ENCODE measurements at places on chromosomes 4 and X. TPM values are rescaled to one million over a fixed set of nuclear protein-coding genes. Genes with fewer than 3 reads are reported as not detected.

Gene SMARCA1
- not detected for total RNA-seq

Gene OGT
- 284 TPM for total RNA-seq

Gene LNX1
- total RNA-seq = not detected

DNA sequence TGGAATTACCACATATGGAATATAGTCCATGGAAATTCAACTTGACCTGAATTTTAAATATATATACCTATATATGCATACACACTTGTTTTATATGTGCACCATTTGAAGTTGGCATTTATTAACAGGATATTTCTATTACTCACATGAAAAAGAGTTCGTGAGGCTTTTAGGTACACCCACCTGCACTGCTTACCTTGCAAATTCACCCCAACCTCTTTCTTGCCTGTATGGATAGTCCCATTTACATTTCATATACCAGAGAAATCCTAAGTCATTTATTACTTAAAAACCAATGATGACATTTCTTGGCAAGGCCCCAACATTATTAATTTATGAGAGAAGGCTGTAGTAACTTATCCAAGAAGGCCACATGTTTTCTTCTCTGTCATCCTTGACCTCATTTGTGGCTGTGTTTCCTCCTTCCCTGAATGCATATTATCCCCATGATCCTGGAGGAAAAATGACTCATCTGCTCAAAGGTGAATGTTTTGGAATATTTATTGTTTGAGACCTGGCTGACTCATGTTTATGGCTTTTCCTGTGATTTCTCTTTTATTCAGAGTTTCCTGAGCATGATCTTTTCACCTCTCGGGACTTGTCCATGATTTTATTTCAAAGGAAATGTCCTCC, 62.2 kb upstream of the FAM241A start:
- H3K27me3 ChIP-seq = peaks cover 18% of the 10 kb centered on the region
- no peak for DNase-seq
- H3K4me1 ChIP-seq = peaks cover 5% of the 10 kb centered on the region
- H3K36me3 ChIP-seq = no peaks in the 10 kb centered on the region

- H3K27me3 ChIP-seq = peaks cover 6% of the 10 kb centered on the region
- H3K4me3 ChIP-seq = no peak overlapping the region
- no peaks in the 10 kb centered on the region for H3K36me3 ChIP-seq
- peaks cover 3% of the 10 kb centered on the region for H3K4me1 ChIP-seq
- DNase-seq = no peak
Measured at GRCh38 chr4:83890816-83891215, 354.9 kb downstream of the GPAT3 start.

GRCh38 chr4:52423967-52424366, 235.1 kb downstream of the USP46 start:
- no peaks in the 10 kb centered on the region for H3K27me3 ChIP-seq
- no peak overlapping the region for H3K27ac ChIP-seq
- DNase-seq = no peak
- H3K36me3 ChIP-seq = no peaks in the 10 kb centered on the region
- H3K4me1 ChIP-seq = no peaks in the 10 kb centered on the region
- H3K4me3 ChIP-seq = no peak overlapping the region

DNA sequence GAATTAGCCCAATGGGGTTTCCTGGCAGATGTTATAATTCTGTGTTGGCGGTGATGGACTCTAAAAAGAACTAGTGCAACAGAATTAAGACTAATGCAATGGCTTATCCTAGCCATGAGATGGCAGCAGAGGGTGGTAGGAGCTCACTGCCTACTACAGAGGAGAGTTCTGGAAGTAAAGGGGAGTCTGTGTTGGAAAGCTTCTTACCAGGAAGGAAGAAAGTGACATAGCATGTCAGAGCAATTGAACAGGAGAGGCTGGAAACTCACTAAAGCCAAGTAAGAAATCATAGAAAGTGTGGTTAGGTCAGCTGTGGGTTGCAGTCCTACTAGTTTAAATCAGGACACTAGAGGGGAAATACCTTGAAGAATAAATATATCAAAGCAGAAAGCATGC, 6.3 kb upstream of the TRPC5OS start:
- H3K4me3 ChIP-seq = no peak overlapping the region
- H3K36me3 ChIP-seq = no peaks in the 10 kb centered on the region
- peak; percentile 65 for DNase-seq
- peaks cover 3% of the 10 kb centered on the region for H3K4me1 ChIP-seq
- H3K27me3 ChIP-seq = no peaks in the 10 kb centered on the region
- no peak overlapping the region for H3K27ac ChIP-seq

GRCh38 chr4:107046261-107046660, 10.1 kb upstream of the DKK2 start:
- H3K27me3 ChIP-seq = no peaks in the 10 kb centered on the region
- H3K4me1 ChIP-seq = no peaks in the 10 kb centered on the region
- DNase-seq = no peak
- no peak overlapping the region for H3K4me3 ChIP-seq

DNA sequence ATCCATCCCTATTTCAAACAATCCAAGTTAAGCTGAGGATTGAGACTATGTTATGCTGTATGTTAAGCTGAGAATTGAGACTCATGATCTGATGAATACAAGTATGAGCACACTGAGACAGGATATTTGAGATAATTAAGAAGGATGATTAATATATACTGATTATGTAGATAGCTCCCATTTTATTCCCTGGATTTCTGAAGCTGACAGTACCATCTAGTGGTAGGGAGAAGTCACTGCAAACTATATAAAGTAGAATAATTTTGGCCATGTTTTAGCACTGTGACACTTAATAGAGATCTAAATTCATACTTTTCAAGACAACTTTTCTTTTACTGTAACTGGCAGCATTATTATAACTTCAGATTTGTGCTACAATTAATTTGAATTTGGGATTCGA, 63.8 kb upstream of the HPRT1 start:
- peaks cover 4% of the 10 kb centered on the region for H3K4me1 ChIP-seq
- no peaks in the 10 kb centered on the region for H3K27me3 ChIP-seq
- no peak overlapping the region for H3K27ac ChIP-seq
- H3K36me3 ChIP-seq = peaks cover 34% of the 10 kb centered on the region

DNA sequence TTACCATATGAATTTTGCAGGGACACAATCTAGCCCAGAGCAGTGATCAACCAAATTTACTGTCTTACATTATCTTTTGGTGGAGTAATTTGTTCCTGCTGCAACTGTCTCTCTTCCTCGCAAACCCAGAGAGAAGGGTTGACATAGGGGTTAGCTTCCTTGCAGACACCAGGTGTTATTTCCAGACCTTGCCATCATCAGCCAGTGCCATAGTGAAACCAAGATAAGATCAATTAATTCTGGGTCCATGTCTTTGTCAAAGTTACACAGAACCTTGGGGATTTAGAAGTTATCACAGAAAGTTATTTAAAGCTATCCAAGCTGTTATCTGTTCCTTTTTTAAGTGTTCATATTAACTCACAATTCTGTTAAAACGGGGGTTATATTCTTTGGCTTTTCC, 23.6 kb upstream of the GPRIN3 start:
- no peak overlapping the region for H3K27ac ChIP-seq
- no peak overlapping the region for H3K4me3 ChIP-seq
- H3K27me3 ChIP-seq = no peaks in the 10 kb centered on the region

- H3K27me3 ChIP-seq = peaks cover 38% of the 10 kb centered on the region
- no peaks in the 10 kb centered on the region for H3K4me1 ChIP-seq
- no peak for DNase-seq
- H3K4me3 ChIP-seq = no peak overlapping the region
- H3K27ac ChIP-seq = no peak overlapping the region
Measured at GRCh38 chrX:13936521-13937225, 93.0 kb downstream of the GEMIN8 start.

- no peaks in the 10 kb centered on the region for H3K4me1 ChIP-seq
- H3K27me3 ChIP-seq = no peaks in the 10 kb centered on the region
- no peak overlapping the region for H3K4me3 ChIP-seq
- H3K36me3 ChIP-seq = no peaks in the 10 kb centered on the region
Measured at GRCh38 chr4:22597471-22597870, 81.6 kb upstream of the ADGRA3 start.

DNA sequence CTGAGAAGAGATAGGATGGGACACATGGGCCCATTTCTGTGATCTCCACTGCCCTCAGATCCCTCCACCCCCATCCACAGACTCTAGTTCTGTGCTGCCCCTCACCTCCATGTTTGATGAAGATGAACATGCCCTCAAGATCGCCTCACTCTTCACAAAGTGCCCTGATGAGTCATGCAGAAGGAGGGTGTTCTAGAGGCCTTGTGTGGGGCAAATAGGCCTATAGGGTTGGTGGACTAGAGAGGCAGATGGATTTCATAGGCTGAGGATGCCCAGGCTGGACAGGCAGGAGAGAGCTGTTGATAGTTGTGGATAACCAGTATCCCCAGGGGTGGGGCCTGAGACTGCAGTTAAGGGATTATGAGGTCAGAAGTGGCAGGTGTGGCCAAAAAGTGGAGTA, at the start of gene CXorf65:
Gene CXorf65, minus strand, starts transcription at position 314 of the 400 bp plus-strand sequence. Its CDS starts 184 bp downstream, at position 130.
- peak; percentile 68 for DNase-seq
- peaks cover 74% of the 10 kb centered on the region for H3K36me3 ChIP-seq
- H3K27ac ChIP-seq = peak within 1 kb of the TSS; percentile 81
- H3K4me3 ChIP-seq = peak within 1 kb of the TSS; percentile 100
- no peaks in the 10 kb centered on the region for H3K27me3 ChIP-seq
- H3K4me1 ChIP-seq = peaks cover 52% of the 10 kb centered on the region

Data from activated CD4-positive, alpha-beta T cell treated with anti-CD3 and anti-CD28 coated beads, Interleukin-2, amount 10 ng/mL, durations not matched to agents 24 days and 14 days (primary cell).